NCI-H1694 treated with DMSO at 0.1 percent for 48 hours (cell line): ENCODE measurements at places on chromosomes 4 and X.

DNA sequence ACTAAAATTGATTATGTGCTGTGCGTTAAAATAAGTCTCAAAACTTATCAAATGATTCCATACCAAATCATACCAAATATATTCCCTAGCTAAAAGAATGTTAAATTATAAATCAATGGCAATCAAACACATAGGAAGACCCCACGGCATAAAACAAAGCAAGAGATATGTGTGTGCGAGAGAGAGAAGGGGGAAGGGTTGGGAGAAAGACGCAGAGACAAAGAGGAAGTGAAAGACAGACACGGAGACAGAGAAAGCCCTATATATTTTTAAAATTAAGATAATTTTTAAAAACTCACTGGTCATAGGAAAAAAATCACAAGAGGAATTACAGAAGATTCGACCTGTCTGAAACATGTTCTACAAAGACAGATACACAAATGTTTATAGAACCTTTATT is 371.4 kb downstream of the NLGN4X start:
- no peak for DNase-seq

GRCh38 chrX:100363896-100364295 is 46.2 kb downstream of the PCDH19 start:
- no peak for DNase-seq

GRCh38 chr4:145937971-145938611 is 532 bp downstream of the ZNF827 start:
- no peak for DNase-seq

GRCh38 chr4:115607311-115607710 is 493.9 kb upstream of the NDST4 start:
- no peak for DNase-seq
